Stomach (tissue), 19 donors: ENCODE measurements at places on chromosomes 7 and 10. TPM values are rescaled to one million over a fixed set of nuclear protein-coding genes. Genes with fewer than 3 reads are reported as not detected.

PCDH15 gene
- not detected for total RNA-seq

GRCh38 chr7:141053626-141054025, 20.2 kb upstream of the TMEM178B start:
- DNase-seq = no peak

DNA sequence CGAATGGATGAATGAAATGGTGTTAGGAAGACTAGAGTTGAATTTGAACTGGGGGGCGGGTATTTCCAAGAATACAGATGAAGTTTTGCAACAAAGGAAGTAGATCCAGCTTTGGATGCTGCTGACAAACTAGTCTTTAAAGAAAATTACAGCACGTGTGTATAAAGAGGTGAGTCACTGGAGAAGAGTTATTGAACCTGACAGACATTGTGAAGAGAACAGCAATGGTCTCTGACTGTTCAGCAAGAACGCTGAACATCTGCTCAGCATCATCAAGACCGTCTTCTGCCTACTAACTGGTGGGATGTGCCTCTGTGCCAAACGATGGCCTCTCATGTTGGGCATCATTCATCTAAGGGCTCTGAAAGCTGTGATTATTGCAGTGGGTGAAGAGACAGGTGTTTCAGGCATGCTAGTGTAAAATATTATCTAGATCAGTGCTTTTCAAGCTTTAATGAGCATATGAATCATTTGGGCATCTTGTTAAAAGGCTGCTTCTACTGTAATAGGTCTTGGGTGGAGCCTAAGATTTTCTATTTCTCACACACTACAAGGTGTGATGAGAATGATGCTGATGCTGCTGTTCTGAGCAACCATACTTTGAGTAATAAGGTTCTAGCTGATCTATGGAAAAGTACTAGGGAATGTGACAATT, 291.3 kb downstream of the PTEN start:
- no peak for DNase-seq

NPM3 gene
- total RNA-seq = not detected

ZWINT gene
- total RNA-seq = 5.5 TPM

DNA sequence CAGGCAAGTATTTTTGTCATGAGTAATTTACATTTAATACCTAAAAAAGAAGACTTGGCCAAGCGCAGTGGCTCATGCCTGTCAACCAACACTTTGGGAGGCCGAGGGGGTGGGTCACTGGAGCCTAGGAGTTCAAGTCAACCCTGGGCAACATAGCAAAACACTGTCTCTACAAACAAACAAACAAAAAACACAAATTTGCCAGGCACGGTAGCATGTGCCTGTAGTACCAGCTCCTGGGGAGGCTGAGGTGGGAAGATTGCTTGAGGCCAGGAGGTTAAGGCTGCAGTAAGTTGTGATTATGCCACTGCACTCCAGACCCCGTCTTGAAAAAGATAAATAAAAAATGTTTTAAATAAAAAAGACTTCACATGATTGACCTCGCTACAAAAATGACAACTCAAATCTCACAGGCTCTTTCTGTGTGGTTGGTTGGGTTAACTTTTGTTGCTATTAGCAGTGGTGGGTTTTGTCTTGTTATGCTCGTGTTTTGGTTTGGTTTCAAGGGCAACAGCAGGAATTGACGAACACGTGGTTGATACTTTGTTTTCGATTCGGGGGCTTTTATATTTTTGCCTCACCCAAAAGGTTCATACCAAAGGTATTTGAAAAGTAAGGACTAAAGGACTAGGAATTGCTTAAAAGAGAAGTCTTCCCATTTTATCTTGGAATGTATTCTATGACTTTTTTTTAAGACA, 227.2 kb upstream of the MKLN1 start:
- peak; percentile 30 for DNase-seq

DNA sequence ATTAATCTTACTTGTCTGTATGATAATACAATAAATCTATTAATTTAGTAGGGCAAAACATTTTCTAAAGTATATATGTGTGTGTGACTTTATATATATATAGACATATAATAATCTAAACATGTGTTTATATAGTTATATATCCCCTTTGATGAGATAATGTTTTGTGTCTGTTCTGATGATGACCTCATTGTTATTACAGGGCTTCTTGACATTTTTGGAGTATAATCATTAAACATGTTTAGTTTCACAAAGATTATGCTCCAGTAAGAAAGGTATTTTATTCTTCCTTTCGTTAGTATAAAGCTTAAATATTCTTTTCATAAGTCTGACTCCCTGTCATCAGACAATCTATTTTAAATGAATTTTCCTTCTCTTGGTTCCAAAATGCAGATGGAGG, 62.3 kb upstream of the CABCOCO1 start:
- no peak for DNase-seq

DNA sequence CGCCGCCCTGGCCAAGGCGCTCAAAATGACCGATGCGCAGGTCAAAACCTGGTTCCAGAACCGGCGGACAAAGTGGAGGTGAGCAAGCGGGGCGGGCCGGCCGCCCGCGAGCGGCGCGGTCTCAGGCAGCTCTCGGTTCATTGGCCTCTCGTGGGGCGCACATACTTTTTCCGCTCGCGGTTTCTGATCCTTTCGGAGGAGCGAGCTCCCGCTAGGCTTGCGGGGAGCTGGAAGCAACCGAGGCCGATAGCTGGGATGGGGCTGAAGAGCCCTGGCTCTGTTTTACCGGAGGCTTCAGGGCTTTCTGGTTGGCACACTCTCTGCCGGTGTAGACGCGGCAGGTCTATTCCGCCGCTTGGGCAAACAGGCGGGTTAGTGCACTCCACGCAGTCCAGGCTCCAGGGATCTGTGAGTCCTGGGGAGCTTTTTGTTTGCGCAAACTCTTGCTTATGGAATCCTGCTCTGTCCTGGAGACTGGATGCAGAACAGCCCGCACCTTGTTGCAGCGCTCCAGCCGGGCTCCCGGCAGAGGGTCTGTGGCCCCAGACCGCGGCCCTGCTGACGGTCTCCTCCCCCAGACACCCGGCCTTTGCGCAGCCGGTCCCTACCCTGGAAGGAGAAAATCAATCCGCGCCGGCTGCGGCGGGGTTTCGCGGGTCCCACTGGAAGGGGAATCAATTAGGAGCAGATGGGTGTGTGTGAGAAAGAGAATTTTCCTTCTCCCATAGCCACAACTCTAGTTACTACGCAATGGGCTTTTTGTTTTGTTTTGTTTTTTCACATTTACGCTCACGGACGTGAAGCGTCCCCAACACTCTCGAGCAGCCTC, 3.4 kb downstream of the TLX1 start:
- no peak for DNase-seq

GRCh38 chr7:121447911-121448300, 51.8 kb upstream of the FAM3C start:
- DNase-seq = no peak

- DNase-seq = no peak
Measured at GRCh38 chr7:115008465-115009114, 86.7 kb downstream of the MDFIC start.

PRTFDC1 gene
- 19.6 TPM for total RNA-seq

ADGRA1 gene
- total RNA-seq = under 0.01 TPM

DNA sequence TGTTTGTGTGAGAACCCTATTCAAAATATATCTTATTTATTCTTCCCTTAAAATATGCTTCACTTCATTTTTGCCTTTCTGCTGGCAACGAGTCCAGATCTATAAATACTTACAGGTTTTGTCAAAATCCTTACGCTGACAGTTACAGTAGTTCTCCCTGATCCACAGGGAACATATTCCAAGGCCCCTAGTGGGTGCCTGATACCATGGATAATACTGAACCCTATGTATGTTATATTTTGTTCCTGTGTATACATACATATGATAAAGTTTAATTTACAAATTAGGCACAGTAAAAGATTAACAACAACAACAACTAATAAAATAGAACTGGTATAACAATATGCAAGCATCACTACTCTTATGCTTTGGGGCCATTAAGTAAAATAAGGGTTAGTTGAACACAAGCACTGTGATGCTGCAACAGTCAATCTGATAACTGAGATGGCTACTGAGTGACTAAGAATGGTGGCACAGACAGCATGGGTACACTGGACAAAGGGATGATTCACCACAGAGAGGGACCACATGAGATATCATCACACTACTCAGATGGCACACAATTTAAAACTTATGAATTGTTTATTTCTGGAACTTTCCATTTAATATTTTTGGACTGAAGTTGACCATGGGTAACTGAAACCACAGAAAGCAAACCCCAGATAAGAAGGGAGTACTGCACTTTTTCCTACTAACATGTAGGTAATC, 29.4 kb upstream of the PCGF5 start:
- no peak for DNase-seq

SFTPA1 gene
- not detected for total RNA-seq

TRIL gene
- total RNA-seq = 7.5 TPM

- DNase-seq = no peak
Measured at GRCh38 chr10:12195281-12195602, 449 bp downstream of the NUDT5 start.

NPSR1 gene
- not detected for total RNA-seq

SH2B2 gene
- 11.1 TPM for total RNA-seq

GRCh38 chr7:138564365-138564764, 104.3 kb downstream of the TRIM24 start:
- peak; percentile 52 for DNase-seq

DNA sequence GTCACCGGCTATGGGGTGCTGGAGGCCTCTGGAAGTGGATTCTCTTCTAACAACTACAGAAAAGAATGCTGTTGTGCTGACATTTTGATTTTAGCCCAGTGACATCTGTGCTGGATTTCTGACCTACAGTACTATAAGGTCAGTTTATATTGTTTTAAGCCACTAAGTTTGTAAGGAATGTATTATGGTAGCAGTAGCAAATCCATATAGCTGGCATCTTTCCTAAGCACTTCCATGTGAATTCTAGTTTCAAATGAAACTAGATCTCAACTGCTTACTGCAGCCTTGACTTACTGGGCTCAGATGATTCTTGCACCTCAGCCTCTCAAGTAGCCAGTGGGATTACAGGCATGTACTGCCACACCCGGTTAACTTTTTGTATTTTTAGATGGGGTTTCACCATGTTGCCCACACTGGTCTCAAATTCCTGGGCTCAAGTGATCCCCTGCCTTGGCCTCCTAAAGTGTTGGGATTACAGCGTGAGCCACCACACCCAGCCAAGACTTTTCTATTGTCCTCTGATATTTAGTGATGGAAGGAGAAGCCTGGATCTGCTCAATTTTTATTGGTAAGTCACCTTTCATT, 414.0 kb downstream of the PHTF2 start:
- no peak for DNase-seq

EPHB6 gene
- 8.2 TPM for total RNA-seq

GRCh38 chr7:149713061-149713730, 60.2 kb downstream of the ZNF467 start:
- DNase-seq = no peak

GRCh38 chr7:100356416-100357068, 1.4 kb upstream of the PILRB start:
- DNase-seq = no peak

GPAM gene
- total RNA-seq = 11.0 TPM

CACUL1 gene
- 20.4 TPM for total RNA-seq

DNA sequence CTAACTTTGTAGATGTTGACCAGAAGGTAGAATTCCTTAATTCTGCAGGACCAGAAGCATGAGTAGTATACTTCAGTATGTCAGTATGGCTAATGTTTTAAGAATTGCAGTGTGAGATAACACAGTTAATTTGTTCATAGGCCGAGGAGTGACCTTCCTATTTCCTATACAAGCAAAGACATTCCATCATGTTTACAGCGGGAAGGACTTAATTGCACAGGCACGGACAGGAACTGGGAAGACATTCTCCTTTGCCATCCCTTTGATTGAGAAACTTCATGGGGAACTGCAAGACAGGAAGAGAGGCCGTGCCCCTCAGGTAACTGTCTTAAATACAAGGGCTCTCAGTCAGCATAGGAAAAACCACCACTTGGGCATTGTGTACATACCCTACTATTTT, 7.2 kb downstream of the DDX21 start:
- DNase-seq = no peak

SHTN1 gene
- total RNA-seq = 49.1 TPM

- no peak for DNase-seq
Measured at GRCh38 chr7:10156972-10157371, 816.7 kb upstream of the PHF14 start.

- DNase-seq = no peak
Measured at GRCh38 chr10:99912041-99912440, 97.7 kb downstream of the DNMBP start.

DNAJB9 gene
- 39.1 TPM for total RNA-seq

INMT gene
- total RNA-seq = 24.2 TPM

UCN3 gene
- total RNA-seq = not detected

DNA sequence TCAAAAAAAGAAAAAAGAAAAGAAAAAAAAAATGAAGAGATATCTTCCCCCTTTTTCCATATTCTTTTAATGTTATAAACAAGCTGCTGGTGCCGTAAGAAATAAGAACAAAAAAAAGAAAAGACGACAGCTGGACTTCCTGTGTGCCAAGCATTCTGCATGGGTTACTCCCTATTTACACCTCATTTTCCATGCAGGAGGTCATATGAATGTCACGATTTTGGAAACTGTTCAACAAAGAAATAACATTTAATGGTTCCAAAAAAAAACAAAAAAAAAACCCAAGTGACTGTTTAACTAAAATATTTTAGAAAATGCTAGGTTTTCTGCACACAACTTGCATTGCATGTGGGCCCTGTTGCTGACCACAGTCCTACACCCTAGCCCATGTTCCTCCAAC, 159.3 kb downstream of the TNS3 start:
- no peak for DNase-seq

- no peak for DNase-seq
Measured at GRCh38 chr10:21512573-21513404, 12.7 kb downstream of the SKIDA1 start.

GRCh38 chr7:27316311-27316710, 73.7 kb downstream of the EVX1 start:
- DNase-seq = no peak
